GM04504 (cell line): ENCODE measurements at places on chromosomes 3 and 15.

- DNase-seq, result no peak
Observed at GRCh38 chr3:131107637-131108433, 81.2 kb downstream of the NEK11 start.

DNA sequence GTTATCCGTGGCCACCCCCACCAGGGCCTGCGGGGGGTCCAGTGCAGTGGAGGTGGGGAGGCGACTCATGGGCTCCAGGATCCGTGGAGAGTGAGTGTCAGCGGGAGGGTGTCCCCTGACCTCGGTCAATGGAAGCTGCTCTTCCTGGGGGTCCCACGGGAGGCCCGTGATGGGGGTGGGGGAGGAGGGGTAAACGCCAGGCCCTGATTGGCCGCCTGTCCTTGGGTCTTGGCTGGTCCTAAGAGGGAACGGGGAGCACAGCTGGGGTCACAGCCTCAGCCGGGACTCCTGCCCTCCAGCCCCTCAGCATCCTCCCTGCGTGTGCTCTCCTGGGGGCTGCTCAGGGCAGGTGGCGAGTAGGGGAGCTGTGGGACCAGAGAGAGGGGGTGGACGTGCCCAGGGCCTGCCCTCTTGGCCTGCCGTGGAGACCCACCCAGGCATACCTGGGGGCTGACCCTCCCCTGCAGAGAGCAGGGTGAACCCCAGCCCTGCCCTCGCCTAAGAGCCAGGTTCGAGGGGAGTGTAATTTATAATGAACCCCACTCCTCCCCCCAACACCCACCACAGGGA lies 184.6 kb downstream of the GOLGA6L6 start:
- DNase-seq, result no peak

DNA sequence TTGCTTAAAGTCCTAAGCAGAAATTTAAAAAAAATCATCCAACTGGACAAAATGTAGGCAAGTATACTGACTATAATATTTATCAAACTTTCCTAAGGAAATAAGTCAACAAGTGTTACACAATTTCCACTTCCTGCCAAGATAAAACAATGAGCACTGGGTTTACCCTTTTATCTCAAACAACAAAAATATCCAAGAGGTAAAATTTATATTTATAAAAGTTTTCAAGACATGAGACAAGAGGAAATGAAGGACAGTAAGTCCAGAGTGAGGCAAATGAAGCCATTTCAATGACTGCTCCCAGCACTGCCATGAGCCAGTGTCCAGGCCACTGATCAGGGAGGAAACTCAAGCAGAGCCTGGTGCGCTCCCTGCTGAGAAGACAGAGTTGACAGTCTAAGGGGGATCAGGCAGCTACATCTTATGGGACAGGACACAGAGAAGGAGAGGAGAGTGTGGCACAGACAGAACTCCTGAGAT lies 439.4 kb downstream of the RAP2B start:
- DNase-seq, result no peak

DNA sequence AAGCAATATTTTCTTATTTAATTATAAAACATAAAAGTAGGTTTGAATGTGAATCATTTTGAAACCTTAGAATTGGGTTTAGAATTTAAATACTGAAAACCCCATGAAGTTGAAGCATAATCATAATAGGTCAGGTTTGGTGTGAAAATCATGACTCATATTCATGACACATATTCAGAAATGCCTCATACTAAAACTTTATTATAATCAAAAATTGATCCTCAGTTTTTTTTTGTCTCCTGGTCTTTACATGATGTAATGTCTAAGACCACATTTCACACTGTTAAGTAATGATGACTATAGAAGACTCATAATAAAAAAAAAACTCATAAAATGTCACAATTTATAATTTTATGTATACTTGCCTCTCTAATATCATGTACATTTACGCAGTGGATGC lies 190.4 kb downstream of the FOXP1 start:
- DNase-seq, result no peak

GRCh38 chr3:102614585-102614984 lies 179.8 kb downstream of the ZPLD1 start:
- no peak for DNase-seq

GRCh38 chr3:133887074-133887802 lies 8.4 kb downstream of the RAB6B start:
- DNase-seq, result no peak

GRCh38 chr3:150252462-150252861 lies 155.6 kb upstream of the TSC22D2 start:
- no peak for DNase-seq

DNA sequence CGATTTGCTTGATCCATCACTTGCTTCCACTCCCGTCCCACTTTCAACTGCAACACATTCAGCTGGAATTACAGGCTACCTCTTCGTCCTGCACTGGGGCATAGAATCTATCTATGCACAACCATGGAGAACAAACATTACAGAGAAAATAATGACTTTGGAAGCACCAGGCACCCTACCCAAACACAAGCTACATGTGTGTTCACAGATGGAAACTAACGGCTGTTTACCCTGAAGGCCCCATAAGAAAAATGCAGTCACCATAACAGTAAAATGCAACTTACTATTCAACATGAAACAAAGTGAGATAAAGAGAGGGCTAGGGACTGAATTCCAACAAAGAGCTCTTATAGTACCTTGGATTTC lies 496.8 kb downstream of the FOXP1 start:
- no peak for DNase-seq

DNA sequence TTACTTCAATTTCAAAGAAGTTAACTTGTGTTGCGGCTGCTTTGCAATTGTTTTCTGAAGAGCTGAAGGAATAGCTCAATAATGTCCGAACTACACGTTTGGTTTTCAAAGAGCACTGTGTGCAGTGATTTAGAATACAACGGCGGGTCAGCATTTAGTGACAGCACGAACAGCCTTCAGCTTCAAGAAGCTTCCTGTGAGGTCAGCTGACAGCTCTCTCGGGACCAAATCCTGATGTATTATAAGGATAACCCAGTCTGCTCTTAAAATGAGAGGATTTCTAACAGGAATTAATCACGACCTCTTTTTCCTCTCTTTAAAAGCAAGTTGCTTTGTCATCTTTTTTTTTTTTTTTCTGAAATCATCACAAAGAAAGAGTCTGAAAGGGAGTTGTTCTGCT lies 97.9 kb upstream of the UNC13C start:
- DNase-seq, result no peak

GRCh38 chr3:16496008-16496407 lies 17.5 kb downstream of the RFTN1 start:
- no peak for DNase-seq

DNA sequence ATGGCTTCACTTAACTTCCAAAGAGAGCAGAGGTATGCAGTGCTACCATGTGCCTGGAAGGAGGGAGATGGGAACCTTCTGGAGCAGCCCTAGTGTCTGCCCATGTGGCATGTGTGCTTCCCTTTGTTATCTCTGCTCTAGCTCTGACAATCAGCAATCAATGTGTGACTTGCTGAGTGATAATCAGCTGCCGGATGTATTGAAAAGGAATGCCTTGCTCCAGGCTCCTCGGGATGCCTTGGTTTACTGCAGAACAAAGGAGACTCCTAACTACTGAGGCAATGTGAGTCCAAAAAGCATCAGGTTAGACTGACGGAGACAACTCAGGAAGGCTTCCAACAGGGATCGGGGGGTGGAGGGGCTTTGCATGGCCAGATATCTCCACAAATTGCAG lies 36.0 kb upstream of the CORO2B start:
- no peak for DNase-seq

- no peak for DNase-seq
Observed at GRCh38 chr15:47407692-47408091, 309.6 kb upstream of the SEMA6D start.

GRCh38 chr3:175105066-175105465 lies 245.9 kb downstream of the NAALADL2 start:
- no peak for DNase-seq

- DNase-seq, result no peak
Observed at GRCh38 chr3:95434491-95434890, 1371.6 kb downstream of the NSUN3 start.

- no peak for DNase-seq
Observed at GRCh38 chr3:51622413-51622812, 48.6 kb upstream of the TEX264 start.

DNA sequence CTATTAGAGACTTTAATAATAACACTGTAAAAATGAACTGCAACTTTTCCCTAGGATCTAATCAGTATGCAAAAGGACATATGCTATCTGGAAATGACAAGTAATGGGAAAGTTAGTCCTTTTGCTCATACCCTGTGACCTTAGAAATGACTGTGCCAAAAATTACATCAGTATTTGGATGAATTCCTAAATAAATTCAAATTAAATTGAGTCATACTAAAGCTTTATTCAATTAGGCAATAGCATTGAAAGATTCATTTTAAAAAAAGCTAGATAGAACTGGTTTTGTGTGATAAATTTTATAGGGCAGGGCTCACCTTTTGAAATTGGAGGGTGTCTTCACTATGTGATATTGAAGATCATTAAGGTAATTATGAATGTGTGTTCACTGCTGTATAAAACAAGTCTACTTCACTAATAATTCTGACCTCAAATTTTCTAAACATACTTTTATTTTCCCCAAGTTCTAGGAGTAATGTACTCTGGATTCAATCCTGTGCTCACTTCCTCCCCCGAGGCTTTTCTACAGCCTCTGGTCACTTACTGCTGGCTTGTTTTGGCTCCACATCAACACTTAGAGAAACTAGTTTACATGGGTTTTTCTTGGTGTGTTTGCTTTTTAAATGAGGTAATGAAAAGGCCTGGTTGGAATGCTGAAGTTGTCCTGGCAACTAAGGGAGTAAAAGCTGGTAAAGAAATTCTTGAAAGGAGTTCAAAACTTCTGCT lies 44.4 kb upstream of the SPTSSB start:
- peak; percentile 43 for DNase-seq

DNA sequence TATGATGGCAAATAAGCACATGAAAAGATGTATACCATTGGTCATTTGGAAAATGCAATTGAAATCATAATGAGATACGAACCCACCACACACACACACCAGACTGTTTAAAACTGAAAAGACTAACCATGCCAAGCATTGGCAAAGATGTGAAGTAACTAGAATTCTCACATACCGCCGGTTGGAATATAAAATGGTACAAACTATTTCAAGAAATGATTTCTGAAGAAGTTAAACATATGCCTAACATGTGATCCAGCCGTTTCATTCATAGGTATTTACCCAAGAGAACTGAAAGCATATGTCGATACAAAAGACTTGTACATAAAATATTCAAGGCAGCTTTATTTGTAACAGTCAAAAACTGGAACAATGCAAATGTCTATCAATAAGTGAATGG lies 28.9 kb downstream of the HES1 start:
- DNase-seq, result no peak

DNA sequence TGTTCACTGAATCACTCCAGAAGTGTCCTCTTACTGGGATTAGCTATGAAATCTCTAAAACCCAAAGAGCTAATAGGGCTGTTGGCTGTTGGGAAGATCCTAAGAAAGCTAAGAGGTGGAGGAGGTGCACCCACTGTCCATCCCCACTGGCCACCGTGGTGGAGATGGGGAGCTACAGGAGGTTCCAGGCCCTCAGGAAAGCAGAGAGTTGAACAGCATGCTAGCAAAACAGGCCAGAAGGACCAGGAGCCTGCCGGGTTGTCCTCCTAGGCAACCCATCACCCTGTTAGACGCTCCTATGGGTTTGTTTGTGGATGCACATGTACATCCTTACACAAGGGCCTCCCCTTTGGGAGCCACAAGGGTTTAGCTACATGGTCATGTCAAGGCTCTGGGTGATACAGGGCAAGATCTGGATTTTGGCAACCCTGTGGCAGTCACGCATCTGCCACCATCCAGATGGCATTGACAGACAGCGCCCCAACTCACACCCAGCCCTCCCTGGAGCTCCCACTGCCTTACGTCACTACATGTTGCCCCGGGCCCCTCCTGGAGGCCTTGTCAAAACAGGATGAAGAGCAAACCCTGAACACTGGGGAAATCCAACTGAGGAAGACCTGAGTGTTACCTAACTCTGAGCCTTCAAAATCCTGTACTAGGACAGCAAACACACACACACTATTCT lies 208.1 kb downstream of the SLCO3A1 start:
- no peak for DNase-seq

GRCh38 chr3:12425850-12426579 lies 58.3 kb upstream of the TSEN2 start:
- no peak for DNase-seq

- no peak for DNase-seq
Observed at GRCh38 chr3:127096256-127097071, 96.5 kb upstream of the PRR23E start.

GRCh38 chr3:188747489-188747888 lies 424.3 kb upstream of the TPRG1 start:
- DNase-seq, result no peak

DNA sequence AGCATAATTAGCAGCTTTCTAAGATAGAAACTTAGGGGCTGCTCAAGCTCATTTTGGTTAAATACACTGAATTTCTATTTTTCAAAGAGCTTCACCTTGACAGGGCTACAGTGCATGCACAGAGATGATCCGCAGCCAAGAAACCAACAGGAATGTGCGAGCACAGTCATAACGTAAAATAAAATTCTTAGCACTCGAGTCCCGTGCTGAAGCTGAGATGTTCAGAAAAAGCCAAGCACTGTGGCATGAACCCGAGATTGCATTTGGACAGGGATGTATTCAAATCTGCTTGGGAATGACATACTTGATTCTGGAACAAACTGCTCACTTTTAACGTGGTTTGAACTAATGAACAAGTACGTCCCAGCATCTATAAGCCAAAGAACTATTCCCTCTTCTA lies 340.3 kb downstream of the FOXP1 start:
- DNase-seq, result no peak

DNA sequence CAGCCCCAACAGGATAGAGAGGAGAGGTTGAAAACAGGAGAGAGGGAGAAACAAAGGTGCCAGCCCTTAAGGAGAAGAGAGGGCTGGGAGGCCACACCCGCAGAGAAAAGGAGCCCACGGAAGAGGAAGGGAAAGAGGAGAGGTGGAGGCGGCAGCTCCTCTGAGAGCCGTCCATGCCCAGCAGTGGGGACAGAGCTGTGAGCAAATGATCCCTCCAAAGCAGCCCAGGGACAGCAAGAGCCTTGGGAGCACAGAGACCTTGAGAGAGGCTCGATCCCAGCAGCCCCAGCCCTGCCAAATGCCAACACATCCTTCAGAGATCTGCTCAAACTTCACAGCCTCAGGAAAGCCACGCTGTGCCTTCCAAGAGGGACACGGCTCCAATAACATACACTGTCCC lies 66.7 kb upstream of the CORO2B start:
- no peak for DNase-seq

GRCh38 chr3:31180274-31180673 lies 285.8 kb upstream of the GADL1 start:
- no peak for DNase-seq
